ENCODE measurements at places on chromosomes 16 and 17. TPM values are rescaled to one million over a fixed set of nuclear protein-coding genes. Genes with fewer than 3 reads are reported as not detected.

Gene ADORA2B
- 41.3 TPM for total RNA-seq

Gene KRT15
- total RNA-seq: 292 TPM

Gene LRRC75A
- not detected for total RNA-seq

Gene LPO
- total RNA-seq: not detected

Gene SAMD14
- total RNA-seq: not detected

Gene GPRC5B
- total RNA-seq: 0.28 TPM

Gene FZD2
- total RNA-seq: 3.3 TPM
